ENCODE measurements at places on chromosomes 13 and 19.

DNA sequence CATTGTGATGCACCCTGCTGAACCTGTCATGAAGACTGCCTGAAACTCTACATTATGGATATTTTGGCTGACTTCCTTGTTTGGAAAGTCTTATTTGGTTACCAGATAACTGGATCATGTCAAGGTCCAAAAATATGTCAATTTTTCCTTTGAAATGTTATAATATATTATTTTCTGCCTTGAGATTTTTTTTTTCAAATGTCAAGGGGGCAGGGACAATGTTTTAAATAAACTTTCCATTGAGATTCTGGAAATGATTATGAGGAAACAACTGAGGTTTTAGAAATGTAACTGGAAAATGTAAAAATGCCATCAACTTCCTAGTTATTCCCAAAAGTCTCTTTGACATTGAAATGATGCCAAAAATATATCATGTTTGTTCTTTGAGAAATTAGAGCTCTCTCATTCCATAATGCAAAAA is 117.0 kb downstream of the RFC3 start:
- no peak for DNase-seq

DNA sequence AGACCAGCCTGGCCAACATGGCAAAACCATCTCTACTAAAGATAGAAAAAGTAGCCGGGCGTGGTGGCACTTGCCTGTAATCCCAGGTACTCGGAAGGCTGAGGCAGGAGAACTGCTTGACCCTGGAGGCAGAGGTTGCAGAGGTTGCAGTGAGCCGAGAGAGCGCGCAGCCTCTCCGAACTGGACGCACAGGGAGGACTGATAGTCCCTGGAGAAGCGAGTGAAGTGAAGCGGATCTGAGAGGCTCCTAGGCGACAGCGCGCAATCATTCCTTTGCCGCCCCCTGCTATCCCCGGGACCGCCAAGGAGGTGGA is 233 bp downstream of the ZNF561 start:
- DNase-seq = no peak

GRCh38 chr13:24644036-24644435 is 36.2 kb upstream of the ATP12A start:
- no peak for DNase-seq

DNA sequence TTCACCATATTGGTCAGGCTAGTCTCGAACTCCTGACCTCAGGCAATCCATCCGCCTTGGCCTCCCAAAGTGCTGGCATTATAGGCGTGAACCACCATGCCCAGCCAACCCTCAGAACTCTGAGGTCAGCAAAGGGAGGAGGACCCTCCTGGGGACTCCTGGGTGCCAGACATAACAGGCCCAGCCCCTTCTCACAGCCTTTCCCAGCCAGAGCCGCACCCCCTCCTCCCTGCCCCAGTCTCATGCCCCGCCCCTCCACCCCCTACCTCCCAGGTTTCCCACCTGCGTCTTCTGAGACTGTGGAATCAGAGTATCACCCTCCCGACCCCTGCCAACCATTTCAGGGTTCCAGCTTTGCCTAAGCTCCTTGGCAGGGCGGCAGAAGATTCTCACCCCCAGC is 5.2 kb downstream of the IGLON5 start:
- DNase-seq = no peak

GRCh38 chr19:1933244-1933643 is 7.7 kb upstream of the CSNK1G2 start:
- DNase-seq = no peak

- no peak for DNase-seq
Observed at GRCh38 chr19:47353307-47353712, 4.2 kb downstream of the DHX34 start.

- DNase-seq = peak; percentile 25
Observed at GRCh38 chr13:100666124-100666523, 8.5 kb downstream of the TMTC4 start.

DNA sequence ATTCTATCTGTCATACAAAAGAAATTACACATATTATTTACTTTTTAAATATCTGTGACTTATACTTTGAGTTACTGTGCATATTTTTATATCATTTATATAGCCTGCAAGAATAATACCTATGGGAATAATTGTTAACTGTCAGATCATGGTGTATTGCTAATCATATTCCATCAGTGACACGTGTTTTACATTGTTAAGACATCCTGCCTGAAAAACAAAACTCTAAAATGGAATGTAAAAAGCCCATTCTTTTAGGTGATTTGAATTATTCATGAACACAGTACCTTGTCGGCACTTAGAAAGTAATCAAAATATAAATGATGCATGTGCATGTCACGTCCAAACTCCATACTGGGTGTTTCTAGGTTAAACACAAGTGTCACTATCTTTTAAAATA is 533.8 kb upstream of the PCDH9 start:
- DNase-seq = no peak

- DNase-seq = no peak
Observed at GRCh38 chr13:104976986-104977385, 1558.5 kb downstream of the EFNB2 start.

DNA sequence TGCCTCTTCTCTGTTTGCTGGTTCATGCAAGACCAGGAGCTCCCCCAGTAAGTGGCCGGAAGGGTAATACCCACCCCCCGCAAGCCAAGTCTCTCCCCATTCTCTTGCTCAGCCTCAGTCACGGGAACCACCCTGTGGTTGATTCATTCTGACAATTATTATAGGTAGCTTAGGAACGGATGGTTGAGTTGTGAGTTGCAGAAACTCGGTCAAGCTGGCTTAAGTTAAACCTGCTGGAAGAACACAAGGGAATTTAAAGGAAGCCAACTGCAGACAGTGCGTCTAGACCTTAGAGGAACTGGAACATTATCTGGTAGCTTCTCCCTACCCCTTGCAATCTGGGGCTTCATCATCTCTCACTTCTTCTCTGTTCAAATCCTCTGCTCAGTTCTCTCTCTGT is 8.9 kb downstream of the FPR1 start:
- DNase-seq = no peak

- no peak for DNase-seq
Observed at GRCh38 chr13:100211016-100211710, 122.3 kb downstream of the PCCA start.

- DNase-seq = no peak
Observed at GRCh38 chr19:18833141-18833476, 1.4 kb downstream of the UPF1 start.

DNA sequence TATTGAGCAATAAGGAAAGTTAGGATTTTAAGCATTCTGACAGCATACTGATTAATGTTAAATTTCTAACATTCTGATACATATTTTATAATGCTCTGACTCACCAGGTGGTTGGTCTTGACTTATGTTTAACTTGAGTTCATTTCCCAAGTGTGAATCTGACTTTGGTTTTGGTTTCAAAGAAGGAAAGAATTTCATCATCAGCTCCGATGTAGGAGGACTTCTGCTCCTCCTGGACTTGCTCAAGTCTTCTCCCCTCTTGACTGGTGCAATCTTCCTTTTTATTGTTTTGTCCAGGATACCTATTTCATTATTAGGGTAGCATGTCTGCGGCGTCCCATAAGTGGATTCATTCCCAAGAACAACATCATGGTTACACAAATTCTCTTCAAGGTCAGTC is 141.3 kb downstream of the RNF17 start:
- no peak for DNase-seq

- DNase-seq = no peak
Observed at GRCh38 chr13:84896128-84896527, 903.1 kb downstream of the SLITRK6 start.

- DNase-seq = no peak
Observed at GRCh38 chr13:20192158-20192835, 441 bp downstream of the GJB2 start.

- no peak for DNase-seq
Observed at GRCh38 chr13:59877933-59878332, 285.8 kb downstream of the DIAPH3 start.

DNA sequence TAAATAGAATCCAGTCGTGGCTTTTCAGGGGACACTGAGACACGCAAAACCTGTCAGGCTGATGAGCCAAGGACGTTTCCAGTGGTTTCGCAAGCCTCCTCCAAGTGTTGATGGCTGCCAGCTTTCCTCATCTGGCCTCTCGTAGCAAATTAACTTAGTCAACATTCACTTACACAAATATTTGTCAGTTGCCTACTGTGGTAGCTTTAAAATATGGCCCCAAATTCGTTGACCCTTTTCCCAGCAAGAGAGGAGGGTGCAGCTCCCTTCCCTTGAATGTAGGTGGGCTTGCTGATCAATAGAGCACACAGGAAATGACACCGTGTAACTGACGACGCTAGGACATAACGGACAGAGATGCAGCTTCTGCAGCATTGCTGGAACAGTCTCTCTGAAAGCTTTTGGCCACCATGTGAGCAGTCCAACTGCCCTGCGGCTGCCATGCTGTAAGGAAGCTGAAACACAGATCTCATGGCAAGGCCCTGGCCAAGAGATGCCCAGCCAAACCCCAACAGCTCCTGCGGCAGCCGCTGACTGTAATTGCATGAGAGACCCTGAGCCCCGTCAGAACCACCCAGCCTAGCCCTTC is 5.5 kb upstream of the RANBP3 start:
- DNase-seq = no peak

- DNase-seq = no peak
Observed at GRCh38 chr13:111160648-111161047, 45.5 kb downstream of the ARHGEF7 start.

GRCh38 chr13:20161275-20161950 is 561 bp upstream of the GJA3 start:
- no peak for DNase-seq

DNA sequence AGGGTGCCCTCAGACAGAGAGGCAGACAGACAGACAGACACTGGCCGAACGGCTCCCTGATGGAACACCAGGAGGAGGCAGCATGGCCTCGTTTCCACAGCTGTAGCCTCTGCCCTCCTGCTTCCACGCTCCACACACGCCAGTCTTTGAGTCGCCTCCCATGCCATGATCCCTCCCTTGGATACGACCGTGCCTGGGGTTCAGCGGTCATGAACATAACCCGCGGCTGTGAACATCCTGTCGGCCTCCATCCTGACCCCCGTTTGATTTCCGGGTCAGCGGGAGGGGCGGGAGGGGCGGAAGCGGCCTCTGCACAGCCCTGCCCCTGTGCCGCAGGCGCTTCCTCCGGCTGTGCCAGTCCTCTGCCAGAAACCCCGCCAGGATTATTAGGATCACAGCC is 23.4 kb downstream of the GP6 start:
- DNase-seq = no peak

DNA sequence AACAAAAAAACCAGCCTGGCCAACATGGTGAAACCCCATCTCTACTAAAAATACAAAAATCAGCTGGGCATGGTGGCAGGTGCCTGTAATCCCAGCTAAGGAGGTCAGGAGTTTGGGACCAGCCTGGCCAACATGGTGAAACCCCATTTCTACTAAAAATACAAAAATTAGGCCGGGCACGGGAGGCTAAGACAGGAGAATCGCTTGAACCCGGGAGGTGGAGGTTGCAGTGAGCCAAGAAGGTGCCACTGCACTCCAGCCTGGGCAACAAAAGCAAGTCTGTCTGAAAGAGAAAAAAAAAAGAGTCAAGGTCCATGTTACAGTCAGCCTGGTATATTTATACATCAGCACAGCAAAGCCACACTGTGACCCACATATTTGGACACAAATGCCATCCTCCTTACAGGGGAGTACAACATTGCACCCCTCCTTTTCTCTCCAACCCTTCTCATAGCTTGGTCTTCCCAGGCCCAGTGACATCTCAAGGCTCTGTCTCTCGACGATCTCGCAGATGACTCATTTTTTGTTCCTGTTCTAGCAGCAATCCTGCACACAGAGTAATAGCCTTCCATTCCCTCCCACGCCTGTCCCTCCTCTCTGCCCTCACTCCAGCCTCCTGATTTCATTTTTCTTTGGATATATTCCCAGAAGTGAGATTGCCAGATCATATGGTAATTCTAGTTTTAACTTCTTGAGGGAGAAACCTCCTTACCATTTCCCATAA is 21.0 kb upstream of the DPP9 start:
- peak; percentile 72 for DNase-seq

DNA sequence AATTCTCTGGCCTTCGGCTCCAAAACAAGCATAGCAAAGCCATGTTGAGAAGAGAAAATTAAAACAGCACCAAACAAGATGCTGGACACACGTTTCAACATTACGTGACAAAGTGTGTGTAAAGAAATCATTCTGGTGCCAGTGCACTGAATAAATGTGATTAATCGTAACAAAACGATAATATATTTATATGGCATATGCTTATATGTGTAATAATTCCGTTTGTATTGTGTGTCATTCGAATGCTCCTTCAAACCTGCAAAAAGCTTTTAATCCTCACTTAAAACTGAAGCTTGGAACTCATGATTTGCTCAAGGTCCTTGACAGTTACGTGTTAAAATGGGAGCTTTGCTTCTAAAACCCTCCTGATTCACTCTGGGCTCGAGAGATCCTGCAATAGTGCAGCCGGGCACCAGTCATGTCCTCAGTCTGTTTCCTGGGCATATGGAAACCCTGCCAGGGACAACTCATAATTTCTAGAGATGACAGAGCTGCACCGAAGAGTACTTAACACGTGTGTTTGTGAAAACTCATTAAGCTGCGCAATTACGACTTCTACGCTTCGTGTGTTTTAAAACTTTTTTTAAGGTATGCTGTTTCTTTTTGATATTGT is 731 bp upstream of the AKAP8L start:
- no peak for DNase-seq

DNA sequence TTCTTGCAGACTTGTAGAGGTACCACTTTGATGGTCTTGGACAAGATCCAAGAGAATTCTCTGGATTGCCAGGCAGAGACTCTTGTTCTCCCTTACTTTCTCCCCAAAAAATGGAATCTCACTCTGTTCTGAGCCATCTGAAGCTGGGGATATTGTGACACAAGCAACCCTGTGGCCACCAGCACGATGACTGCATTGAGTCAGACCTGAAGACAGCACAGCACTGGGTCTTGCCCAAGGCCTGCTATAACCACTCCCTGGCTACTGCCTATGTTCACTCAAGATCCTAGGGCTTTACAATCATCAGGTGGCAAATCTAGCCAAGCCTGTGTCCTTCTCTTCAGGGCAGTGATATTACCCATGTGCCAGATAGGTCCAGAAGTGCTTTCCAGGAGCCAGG is 202.5 kb upstream of the SERP2 start:
- no peak for DNase-seq

- no peak for DNase-seq
Observed at GRCh38 chr13:40576369-40576768, 90.1 kb downstream of the FOXO1 start.

GRCh38 chr13:20815464-20815863 is 41.7 kb upstream of the EEF1AKMT1 start:
- DNase-seq = no peak

DNA sequence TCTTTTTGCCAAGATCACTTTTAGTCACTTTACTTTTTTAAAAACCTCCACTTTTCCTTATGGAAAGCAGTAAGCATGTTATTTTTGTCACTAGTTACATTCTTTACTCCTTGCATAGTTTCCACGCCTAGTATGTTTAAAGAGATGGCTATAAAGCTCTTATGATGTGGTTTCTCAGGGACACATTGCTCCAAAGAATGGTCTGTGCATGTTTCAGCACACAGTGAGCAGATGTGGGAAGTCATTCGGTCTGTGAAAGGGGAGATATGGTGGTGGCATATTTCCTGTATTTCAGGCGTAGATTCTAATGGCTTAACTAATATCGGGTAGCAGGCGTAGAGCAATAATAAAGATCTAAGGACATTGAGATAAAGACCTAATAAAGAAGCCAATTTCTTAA is 180.7 kb downstream of the SLITRK6 start:
- no peak for DNase-seq

GRCh38 chr13:110408286-110408685 is 101.2 kb downstream of the COL4A2 start:
- no peak for DNase-seq

All from ovary (tissue), 10 donors.